ENCODE measurements at places on chromosomes 6 and 20. TPM values are rescaled to one million over a fixed set of nuclear protein-coding genes. Genes with fewer than 3 reads are reported as not detected.

TTLL9 gene
- not detected for total RNA-seq

DNA sequence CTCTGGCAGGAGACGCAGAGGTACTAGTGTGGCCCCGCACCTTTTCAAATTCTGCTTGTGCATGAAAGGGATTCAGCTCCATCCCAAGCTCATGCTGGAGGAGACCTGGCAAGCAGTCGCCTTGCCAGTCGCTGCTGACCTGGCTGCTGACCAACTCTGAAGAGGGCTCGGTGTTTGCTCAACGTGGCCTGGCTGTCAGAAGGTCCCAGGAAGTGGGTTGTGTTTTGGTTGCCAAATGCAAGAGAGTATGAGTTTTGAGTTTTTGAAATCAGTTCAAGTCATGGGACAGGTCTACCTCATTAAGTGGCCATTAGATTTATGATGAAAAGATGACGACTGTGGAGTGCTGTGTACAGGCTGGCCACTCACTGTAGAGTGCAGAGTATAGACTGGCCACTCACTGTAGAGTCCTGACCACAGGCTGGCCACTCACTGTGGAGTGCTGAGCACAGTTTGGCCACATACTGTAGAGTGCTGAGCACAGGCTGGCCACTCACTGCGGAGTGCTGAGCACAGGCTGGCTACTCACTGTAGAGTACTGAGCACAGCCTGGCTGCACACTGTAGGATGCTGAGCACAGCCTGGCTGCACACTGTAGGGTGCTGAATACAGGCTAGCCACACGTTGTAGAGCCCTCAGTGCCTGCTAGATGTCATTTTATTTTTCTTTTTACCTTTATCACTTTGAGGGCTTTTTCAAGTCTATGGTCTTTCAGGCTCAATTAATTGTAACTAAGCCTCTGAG is 193.9 kb downstream of the ZNF217 start:
- DNase-seq, result peak; percentile 65

KATNA1 gene
- 4.1 TPM for total RNA-seq

ZC2HC1B gene
- total RNA-seq, result not detected

DNA sequence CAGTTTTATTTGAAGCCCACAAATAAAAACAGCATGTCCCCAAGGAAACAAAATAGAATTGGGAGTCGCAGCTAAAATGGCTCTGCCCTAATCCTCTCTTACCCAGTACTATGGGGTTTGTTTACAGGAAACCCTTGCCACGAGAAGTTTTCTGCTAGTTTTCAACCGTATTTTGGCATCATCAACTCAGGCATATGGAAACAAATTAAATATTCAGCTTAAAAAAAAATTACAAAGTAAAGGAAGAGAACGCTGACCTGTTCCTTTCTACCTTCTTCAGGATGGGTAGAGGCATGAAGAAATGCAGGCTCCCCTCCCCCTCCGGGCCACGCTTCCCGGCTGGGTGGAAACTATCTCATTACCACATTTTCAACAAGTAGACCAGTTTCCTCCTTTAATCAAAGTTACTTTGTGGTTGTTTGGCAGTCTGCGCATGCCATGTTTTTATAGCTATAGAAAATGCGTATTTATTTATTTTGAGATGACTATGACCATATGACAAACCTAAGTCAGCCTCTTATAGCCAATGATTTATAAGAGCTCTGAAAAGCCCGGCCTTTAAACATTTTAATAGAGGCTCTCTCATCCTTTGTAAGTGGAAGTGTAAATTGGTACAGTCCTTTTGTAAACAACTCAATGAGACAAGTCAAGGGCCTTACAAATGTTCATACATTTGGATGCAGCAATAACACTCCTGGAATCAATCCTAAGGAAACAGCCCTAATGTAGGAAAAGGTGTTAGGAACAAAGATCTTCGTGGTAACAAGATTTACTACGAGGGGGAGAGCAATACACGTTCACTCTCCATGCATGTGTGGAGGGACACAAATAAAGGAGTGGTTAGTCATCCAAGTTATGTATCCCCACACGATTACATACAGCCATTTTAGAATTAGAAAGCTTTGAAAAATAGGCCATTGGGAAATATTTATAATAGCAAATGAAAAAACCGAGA is 16.1 kb upstream of the ZNF217 start:
- peak; percentile 64 for DNase-seq

- DNase-seq, result no peak
These were observed 85.2 kb upstream of the SULF2 start for GRCh38 chr20:47870475-47870874.

GRCh38 chr6:49097116-49097515 is 365.9 kb downstream of the MMUT start:
- no peak for DNase-seq

GRCh38 chr6:168315596-168315995 is 4.0 kb downstream of the DACT2 start:
- DNase-seq, result no peak

GRCh38 chr20:46682063-46682821 is 7.0 kb downstream of the TP53RK start:
- no peak for DNase-seq

RAB5IF gene
- total RNA-seq, result 232 TPM

- DNase-seq, result no peak
These were observed 121.7 kb downstream of the BCAS1 start for GRCh38 chr20:53948383-53949318.

DNA sequence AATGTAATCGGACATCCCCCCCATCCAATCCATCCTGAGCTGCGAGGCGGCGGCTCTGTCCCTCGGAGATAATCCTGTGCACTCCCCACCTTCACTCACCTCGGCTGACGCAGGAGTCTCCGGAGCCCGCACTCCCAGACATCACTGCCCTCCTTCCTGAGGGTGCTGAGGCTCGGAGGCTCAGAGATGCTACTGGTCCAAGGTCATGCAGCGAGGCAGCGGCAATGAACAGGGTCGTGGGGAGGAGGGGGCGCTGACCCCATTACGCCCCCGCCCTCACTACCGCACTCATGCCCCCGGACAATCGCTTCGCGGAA is 485 bp downstream of the ADISSP start:
- DNase-seq, result no peak

DNA sequence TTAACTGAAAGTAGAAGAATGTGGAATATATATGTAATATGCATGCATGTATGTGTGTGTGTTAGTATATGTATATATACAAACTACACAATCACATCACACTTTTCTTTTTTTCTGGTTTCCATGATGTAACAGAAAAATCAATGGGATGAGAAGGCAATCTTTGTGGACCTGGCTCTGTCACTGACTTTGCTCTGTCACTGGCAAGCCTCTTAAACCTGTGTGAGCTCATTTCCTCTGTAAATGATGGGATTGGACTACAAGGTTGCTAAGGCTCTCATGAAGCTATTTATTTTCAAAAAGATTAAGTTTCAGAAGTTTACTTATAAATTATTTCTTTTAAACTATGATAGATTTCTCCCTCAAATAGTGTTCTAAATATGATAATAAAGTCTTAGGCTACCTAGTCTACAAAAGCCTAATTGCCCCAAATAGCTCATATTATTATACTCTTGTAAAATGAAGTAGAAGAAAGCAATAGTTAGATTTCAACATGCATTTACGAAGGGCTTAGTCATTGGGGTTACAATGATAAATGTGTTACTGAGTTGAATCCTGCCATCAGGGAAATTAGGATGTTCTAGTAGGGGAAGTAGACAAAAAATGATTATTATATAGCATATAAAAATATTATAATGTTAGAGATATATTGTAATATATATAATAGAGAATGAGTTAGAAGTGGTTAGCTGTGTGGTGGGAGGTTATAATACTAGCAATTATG is 129.3 kb downstream of the AFG1L start:
- no peak for DNase-seq

ADGRG6 gene
- 114 TPM for total RNA-seq

GRCh38 chr6:80641591-80641990 is 535.1 kb downstream of the BCKDHB start:
- no peak for DNase-seq

C6orf15 gene
- not detected for total RNA-seq

- no peak for DNase-seq
These were observed 190.9 kb upstream of the SLC24A3 start for GRCh38 chr20:19021406-19022117.

MANEA gene
- 26.3 TPM for total RNA-seq

- peak; percentile 60 for DNase-seq
These were observed 236.3 kb upstream of the ZNF217 start for GRCh38 chr20:53829724-53830521.

DNA sequence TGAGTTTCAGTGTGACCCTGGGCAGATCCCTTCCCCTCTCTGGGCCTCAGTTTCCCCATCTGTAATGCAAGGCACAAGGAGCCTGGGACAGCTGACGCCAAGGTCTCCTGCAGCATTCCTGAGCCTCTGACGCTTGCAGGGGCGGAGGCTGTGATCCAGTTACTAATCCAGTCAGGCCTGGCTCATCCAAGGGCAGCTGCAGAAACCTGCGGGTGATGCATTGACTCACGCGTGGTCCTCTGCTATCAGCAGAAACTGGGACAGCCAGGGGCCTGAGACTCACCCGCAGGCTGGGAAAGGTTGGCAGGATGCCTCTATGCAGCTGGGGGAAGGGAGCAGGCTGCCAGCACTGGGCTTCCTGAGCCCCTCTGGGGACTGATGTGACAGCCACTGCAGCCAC is 65.0 kb upstream of the SIRPA start:
- DNase-seq, result no peak

- no peak for DNase-seq
These were observed 322.5 kb downstream of the HACE1 start for GRCh38 chr6:104537180-104537579.

DNA sequence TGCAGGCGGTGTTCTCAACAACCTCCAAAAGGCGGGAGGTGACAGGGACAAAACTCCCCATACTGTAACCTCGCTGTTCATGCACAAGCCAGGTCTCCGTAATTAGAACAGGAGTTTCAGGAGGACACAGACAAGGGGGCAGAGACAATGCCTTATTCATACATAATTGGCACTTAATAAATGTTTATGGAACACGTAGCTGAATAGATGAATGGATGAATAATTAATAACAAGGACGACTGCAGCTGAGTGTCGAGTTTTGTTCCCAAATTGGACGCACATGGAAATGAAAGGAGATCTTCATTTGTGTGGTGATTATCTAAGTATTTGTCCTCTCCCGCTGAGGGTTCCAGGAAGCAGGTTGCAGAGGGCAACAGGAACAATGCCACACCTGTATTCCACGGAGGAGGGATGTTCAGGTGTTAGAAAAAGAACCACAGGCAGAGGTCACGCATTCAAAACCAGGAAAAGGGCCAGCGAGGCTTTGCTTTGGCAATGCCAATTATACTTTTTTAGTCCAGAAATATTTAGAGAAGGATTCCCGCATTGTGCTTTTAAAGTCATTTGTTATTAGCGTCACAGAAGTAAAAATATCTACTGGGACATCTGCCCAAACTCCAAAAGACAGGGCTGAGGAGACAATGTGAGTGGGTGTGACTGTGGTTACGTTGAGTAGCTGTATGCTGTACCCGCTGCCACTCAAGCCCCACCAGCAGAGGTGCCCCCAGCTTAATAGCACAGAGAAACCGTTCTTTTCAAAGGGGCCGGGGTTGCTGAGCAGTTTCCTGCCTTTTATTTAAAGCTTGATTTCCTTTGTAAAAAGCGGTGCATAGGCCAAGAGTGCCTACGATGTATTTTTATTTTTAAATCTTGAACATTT is 123.3 kb downstream of the PXDC1 start:
- no peak for DNase-seq

DNA sequence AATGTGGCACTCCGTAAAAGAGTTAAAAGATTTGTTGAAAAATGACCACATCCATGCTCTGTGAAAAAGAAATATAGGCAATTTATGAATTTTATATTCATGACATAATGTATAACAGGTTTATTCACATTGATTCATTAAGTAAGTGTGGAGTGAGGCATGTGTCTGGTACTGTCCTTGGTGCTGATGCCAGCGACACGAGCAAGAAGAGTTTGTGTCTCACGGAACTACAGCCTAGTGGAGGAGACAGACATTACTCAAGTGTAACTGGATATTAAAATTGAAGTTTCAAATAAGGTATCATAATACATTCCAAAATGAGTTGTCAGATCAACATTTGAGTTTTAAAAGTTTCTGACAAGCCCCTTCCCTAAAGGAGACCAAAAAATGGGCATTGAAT is 158.2 kb upstream of the PRND start:
- no peak for DNase-seq

- no peak for DNase-seq
These were observed 31.7 kb upstream of the UBR2 start for GRCh38 chr6:42532038-42532669.

HLA-DQB1 gene
- 0.37 TPM for total RNA-seq

DNA sequence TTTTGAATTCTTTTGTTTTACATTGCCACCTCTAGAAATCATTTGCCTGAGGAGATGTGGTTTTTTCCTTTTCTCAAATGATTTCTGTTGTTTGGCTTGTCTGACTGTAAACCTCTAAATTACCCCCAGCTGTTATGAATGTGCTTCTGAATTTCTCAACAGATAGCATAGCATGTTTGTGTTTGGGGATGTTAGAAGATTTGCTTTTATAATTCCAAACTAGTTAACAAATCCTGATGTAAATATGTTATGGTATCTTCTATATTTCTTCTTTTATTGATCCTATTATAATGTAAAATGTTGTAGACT is 31.6 kb upstream of the EZR start:
- DNase-seq, result no peak

DNA sequence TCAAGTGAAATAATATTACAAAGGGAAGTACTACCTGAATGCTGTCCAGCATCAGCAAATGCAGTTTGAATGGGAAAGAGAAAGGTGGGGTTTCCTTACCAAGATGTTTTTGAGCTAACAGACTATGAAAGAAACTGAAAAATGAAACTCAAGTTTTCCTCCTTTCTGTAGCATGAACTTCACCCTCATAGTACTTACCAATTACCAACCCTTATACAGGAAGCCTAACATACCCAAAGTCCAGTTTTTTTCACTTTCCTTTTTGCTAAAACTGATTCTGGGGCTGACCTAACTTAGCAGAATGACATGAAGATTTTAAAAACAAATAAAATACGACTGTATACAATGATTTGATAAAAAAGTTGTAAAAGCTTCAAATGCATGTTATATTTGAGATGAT is 5.2 kb downstream of the ZNFX1 start:
- DNase-seq, result no peak

- DNase-seq, result no peak
These were observed 15.8 kb downstream of the REPS1 start for GRCh38 chr6:138972226-138972665.

GLYATL3 gene
- not detected for total RNA-seq

RIN2 gene
- total RNA-seq, result 37.7 TPM

C6orf52 gene
- not detected for total RNA-seq

DNA sequence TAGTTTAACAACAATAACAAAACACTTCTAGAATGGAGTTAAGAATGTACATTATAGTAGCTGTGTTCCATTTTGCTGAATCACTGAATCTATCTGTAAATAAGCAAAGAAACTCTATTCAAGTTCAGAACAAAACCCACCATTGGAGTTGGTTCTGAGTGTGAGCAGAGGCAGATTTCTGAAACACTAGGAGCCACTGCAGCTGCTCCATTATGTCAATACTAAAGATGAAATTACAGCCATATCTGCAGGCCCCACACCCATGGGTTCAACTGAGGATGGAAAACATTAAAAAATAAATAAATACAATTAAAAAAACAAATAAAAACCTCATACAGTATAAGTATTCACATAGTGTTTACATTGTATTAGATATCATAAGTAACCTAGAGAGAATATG is 91.0 kb downstream of the REPS1 start:
- DNase-seq, result no peak

Measured in right lobe of liver (tissue), 6 donors.